Effector memory CD4-positive, alpha-beta T cell (primary cell): ENCODE measurements at places on chromosomes 4 and X.

DNA sequence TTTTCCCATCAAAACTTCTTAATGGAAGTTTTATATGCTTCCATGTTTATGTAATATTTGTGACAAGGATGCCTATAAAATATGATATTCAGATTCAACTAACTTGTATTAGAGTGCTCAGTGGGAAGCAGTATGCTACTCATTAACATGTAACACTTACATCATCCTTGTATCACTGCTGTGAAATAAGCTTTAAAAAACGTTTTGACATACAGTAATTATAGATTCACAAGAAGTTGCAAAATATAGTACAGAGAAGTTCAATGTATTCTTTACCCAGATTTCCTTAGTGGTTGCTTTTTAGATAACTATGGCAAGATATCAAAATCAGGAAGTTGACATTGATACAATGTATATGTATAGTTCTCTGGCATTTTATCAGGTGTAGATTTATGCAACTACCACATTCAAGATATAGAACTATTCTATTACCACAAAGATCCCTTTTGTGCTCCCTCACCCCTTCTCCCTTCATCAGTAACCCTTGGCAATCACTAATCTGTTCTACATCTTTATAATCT is 56.3 kb downstream of the DTHD1 start:
- DNase-seq, result no peak

- no peak for DNase-seq
Observed at GRCh38 chrX:55754861-55755294, 37.3 kb downstream of the RRAGB start.

DNA sequence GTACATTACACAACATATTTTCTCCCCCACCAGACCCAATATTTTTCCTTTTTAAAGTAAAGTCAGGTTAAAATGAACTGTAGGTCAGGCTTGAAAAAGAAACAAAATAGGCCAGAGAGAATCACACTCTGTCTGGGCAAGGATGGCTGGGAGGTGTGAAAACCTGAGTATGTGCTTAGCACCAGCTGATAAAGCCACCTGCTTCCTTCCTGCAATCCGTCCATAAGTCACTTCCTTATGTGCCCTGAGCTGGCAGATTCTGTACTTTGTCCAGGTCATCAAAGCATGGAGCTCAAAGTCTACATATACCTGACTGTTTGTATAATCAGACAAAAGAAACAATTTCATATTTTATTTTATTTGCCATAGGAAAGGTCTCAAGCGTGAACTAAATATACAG is 37.7 kb downstream of the ANTXR2 start:
- no peak for DNase-seq

GRCh38 chrX:118666521-118666920 is 60.9 kb upstream of the IL13RA1 start:
- DNase-seq, result no peak

- DNase-seq, result no peak
Observed at GRCh38 chrX:51496501-51497291, at the start of gene NUDT11. NUDT11 (minus strand) TSS chrX:51496592; CDS start chrX:51496444, 148 bp downstream.

- DNase-seq, result no peak
Observed at GRCh38 chrX:154714925-154715324, 36.0 kb downstream of the GAB3 start.

DNA sequence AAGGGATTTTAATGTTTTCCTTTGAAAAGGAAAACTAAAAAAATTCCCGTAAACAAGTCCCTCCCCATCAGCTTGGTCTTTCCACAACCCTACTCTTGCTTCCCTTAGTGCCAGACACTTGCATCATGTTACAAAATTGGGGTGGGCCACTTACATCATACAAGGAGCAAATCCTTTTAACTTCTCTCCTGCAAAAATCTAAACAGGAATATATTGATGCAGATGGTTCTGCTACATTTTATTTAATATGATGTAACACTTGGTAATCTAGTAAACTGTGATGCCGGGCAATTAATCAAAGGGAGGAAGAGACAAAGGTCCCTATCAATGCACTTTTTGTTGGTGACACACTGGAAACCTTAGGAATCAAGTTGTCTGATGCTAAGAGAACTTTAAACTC is 125.3 kb downstream of the UBE2K start:
- DNase-seq, result no peak
